ENCODE measurements at places on chromosomes 6 and 20.

DNA sequence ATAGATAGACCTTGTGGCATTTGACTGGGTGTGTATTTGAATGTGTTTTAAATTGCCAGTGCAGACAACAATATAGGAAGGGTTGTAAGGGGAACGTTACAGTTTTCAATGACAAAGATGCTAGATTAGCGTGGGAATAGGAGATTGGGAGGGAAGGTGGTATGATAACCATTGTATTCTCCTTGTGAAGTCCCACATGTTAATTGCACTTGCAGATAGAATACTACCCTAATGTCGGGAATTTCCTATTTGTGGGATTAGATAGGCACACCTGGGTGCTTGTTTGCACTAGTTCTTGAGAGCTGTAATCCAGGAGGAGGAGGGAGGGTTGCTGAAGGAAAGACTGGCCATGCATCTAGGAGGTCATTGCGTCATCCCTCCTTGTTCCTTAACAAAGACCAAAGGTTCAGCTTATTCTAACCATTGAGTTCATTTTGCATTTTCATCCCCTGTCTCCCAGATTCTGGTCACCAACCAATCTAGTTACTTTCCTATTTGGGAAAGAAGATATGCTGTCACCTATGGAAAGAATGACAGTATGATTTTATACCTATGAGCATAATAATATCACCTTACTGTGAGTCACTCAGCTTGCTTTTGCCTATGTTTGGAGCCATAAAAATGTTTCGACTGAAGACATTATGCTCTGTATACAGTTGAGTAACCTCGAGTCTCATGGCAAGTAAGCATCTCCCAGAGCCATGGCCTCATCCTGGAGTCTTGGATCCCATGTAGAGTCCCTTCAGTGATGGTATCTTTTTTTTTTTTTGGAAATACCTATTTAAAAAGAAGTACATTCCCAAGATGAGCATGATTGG lies 201.5 kb downstream of the DTNBP1 start:
- DNase-seq, result no peak

DNA sequence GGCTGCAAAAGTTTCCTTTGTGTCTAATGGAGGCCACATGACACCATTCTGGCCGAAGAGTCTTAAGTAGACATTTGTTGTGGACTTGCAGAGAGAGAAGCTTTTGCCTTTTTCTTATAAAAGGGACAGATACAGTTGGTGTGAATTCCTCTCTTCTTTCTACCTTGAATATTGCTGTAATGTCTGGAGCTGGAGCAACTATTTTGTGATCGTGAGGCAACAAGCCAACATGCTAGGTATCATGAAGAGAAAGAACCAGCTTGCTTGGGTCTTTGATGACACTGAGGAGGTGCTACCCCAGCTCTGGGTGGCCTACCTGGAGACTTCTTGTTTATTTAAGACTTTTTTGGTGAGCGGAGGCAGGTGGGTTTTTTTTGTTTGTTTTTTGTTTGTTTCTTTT lies 16.3 kb upstream of the SYNJ2 start:
- DNase-seq, result no peak

GRCh38 chr6:41568202-41568584 lies 22.0 kb downstream of the FOXP4 start:
- DNase-seq, result no peak

DNA sequence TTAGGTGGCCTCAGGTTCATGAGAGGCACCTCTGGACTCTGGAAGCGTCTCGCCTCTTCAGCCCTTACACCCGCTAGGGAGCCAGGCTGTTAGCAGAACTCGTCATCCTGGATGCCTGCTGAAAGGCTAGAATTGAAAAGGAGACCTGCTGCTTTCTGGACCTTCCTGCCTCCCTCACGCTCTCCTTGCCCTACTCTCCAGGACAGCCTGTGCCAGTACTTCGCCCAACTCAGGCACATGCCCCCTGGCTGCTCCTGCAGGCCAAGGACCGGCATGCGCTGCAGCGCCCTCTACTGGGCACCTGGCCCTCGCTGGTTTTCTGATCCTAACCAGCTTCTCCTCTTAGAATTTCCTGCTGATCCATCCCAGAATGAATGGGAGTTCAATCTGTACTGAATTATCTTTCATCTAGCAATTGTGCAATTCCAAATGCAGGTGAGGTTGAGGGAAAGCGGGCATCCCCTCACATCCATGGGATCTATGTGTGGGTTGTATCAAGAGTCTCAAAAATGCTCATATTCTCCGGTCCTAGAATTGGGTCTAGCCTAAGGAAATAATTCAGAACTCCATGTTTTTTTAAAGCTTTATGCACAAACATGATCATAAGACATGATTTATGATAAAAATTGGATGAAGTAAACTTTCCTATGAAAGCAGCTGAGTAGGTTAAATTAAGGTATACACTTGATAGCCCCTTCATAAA lies 78.0 kb downstream of the PTPN1 start:
- peak; percentile 86 for DNase-seq

DNA sequence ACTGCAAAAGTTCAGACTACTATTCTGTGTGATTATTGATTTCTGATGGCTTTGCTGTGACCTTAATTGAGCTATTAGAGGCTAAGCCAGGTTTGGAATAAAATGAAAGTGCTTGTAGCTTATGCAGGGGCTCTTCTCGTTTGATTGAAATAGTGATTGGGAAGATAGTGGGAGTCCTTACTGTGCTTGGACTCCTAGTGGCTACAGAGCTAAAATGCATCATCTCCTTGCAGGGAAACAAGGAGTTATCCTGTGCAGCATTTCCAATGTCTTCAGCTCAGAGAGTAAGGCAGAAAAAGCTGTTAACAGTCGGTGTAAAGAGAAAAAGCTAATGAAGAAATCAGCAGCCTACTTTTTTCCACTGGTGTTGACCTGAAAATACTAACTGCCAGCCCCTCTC lies 173.5 kb downstream of the SLC35F1 start:
- no peak for DNase-seq

All from activated CD4-positive, alpha-beta T cell treated with anti-CD3 and anti-CD28 coated beads, Interleukin-2, amount 50 U/mL, for 48 hours (primary cell).